ENCODE measurements at places on chromosomes 5 and 9.

DNA sequence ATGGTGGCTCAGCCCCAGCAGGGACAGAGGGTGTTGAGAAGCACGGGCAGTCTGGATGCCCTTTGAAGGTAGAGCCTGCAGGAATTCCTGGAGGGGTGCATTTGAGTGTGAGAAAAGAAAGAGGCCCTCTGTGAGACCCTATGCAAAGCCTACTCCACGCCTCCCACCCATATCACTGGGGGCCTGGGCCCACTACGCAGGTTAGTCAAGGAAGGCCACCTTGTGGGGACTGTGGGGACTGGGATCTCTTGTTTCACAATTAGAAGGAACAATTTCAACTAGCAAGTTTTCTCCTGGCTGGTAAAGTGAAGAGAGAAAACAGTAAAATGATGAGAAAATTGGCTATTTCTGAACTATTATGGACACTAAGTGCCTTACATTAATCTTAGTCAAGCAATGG lies 486.2 kb upstream of the DAP start:
- no peak for DNase-seq

DNA sequence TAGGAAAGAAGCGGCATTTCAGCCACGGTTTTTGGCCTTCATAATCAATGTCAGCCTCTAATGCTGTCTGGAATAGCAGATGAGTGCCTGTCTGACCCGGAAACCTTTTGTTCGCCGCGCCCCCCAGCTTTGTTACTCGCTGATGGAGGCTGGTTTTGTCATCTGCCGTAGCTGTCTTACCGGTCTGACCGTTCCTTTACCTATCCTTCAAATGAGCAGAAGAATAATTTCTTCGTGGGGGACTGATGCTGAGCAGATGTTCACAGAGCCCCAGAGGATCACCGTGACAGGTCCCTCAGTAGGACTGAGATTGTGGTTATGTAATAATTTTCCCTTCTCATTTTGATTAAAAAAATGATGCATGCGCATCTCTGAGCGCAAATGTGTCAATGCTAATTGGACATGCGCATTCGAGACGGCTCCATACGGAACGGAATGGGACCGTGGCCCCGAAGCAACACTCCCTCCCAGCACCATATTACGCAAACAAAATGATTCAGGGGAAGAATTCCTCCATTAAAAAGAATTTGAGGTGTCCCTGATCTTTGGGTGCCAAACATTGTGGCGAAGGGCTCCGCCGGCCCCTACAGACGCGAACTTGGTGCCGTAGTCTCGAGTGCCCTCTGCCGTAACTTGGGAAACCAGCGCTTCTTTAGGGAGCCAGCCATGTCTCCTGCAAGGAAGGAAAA lies 27.6 kb downstream of the TLX3 start:
- peak; percentile 68 for DNase-seq

- DNase-seq = peak; percentile 8
Measured at GRCh38 chr5:160903551-160903950, 51.5 kb upstream of the ATP10B start.

GRCh38 chr9:18421391-18421790 lies 52.6 kb upstream of the ADAMTSL1 start:
- no peak for DNase-seq

DNA sequence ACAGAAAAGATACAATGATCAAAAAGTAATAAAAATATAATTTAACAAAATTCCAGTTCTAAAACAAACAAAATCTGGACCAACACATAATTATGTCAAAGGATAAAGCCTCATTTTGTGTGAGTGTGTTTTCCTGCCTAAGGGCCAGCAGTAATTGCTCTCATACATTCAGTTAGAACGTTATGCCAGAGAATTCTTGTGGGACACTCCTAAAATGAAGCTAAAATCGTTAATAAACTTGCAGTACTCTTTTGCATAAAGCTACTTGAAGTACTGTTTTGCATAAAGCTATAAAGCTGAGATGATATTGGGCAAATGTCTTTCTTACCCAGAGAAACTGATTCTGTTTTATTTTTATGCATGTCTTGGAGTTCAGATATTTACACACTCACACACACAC lies 1072.3 kb downstream of the MAT2B start:
- no peak for DNase-seq

DNA sequence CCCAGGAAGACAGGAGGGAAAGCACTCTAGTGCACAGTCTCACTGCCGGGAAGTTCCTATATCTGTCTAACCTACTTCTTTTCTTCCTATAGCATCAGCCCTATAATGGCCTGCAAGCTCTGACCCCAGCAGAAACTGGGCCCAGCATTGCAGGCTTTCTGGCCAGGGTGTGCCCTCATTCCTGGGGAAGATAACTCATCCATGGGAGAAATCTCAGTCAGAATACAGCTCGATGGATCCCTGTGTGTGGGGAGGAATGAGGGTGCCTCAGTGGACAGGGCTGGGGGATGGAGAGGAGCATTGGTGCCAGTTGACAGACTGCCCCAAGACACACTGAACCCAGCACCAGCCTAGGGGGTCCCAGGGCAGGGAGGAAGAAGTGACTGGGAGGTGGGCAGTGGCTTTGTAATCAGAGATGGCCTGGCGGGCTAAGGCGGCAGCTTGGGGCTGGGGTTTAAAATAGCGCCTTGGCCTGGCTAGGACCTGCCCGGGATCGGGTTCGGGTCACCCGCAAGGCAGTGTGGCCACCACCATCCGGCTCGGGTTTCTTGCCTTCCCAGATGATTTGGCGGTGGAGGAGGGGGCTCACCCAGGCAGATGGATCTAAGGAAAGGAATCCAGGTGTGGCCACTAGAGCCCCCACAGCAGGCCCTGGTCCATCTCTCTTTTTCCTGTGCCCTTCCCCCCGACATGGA lies 7.6 kb upstream of the CXXC5 start:
- DNase-seq = no peak

DNA sequence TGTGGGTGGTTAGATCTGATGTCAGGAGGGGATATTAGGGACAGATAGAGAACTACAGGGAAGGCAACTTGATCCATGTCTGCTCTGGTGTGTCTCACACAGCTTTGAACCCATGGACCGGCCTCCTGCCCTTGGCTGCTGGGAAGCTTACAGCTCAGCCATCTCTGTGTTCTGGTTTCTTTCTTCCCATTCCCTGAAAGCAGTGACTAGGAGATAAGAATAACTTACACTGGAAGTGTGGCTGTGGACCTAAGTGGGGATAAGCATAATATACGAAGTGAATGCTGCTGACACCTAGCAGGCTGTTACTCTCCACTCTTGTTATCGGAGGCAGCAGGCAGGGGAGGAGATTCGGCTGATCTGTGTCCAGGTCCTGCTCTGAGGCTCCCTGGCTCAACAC lies 282.3 kb upstream of the TUT7 start:
- no peak for DNase-seq

DNA sequence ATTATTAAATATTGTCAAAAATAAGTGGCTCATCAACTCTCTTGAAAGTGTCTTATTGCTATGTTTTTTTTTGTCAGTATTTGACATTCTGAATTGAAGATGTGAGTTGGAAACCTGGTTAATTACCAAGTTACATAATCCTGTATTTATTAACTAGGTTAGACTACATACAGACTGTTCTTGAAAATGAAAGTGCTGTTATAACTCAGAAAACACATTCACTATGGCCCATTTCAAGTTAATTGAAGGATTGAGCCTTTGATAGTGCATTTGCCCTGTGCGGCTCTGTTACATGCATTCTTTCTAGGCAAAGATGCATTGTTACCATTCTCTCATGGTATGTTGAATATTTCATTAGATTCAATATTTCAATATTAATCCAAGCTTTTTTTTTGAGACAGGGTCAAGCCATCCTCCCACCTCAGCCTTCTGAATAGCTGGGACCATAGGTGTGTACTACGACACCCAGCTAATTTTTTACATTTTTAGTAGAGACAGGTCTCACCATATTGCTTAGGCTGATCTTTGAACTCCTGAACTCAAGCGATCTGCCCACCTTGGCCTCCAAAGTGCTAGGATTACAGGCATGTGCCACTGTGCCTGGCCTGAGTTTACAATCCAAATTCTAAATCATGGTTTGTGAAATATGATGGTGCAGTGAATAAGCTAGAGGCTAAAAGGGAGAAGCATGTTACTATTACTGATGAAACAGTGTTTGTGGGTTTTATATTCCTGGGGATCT lies 10.0 kb downstream of the CTNNA1 start:
- no peak for DNase-seq

GRCh38 chr9:134707031-134707680 lies 65.6 kb downstream of the COL5A1 start:
- DNase-seq = no peak

DNA sequence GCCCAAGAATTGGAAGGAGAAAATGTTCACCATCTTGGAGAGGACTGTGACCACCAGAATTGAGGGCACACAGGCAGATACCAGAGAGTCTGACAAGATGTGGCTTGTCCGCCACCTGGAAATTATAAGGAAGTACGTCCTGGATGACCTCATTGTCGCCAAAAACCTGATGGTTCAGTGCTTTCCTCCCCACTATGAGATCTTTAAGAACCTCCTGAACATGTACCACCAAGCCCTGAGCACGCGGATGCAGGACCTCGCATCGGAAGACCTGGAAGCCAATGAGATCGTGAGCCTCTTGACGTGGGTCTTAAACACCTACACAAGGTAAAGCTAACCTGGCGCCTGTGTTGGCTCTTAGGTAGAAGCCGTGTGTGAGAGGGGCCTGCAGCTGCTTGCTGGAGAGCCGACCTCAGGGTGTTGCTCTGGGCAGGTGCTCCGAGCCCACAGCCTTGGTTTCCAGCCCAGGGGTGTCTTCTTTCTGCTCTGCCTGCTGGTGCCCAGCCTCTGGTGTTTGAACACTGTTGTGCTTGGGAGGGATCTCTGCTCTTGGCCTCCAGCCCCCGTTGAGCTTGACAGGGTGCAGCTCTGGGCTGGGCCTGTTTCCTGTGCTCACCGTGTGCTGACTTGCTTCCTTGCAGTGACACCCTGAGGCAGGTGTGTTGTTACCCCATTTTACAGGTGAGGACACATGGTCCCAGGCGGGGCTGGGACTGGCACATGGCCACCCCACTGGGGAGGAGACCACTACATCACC lies 10.9 kb downstream of the EXOC3 start:
- DNase-seq = no peak

GRCh38 chr9:69580582-69581214 lies 91.5 kb downstream of the APBA1 start:
- DNase-seq = no peak

GRCh38 chr5:4868140-4868735 lies 271.9 kb upstream of the ADAMTS16 start:
- DNase-seq = peak; percentile 69

All from OCI-M1 (cell line).